Substantia nigra (tissue), 51 donors: ENCODE measurements at places on chromosomes 5 and 9.

- DNase-seq: no peak
Observed at GRCh38 chr5:651296-652022, 39.3 kb downstream of the CEP72 start.

- no peak for DNase-seq
Observed at GRCh38 chr9:116193636-116194035, 40.0 kb downstream of the PAPPA start.

DNA sequence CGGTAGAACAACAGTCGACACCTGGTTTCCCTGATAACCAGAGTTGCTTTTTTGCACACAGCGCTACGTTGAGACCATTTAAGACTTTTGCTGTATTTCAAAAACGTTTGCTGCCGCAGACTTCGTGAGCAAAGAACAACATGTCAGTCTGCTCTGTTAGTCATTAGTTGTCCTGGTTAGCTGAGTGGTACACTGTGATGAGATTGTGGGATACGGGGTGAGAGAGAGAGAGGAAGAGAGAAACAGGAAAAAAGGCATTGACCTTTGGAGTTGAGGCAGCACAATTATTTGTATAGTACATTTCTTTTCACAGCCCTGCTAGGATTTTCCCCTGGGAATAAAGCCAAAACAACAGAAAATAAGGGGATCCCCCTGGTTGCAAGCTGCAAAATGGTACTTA is 306.1 kb upstream of the WWC1 start:
- no peak for DNase-seq

- no peak for DNase-seq
Observed at GRCh38 chr5:91281401-91281800, 101.7 kb downstream of the ARRDC3 start.

GRCh38 chr5:135738564-135738875 is 95.9 kb upstream of the SLC25A48 start:
- DNase-seq: no peak

DNA sequence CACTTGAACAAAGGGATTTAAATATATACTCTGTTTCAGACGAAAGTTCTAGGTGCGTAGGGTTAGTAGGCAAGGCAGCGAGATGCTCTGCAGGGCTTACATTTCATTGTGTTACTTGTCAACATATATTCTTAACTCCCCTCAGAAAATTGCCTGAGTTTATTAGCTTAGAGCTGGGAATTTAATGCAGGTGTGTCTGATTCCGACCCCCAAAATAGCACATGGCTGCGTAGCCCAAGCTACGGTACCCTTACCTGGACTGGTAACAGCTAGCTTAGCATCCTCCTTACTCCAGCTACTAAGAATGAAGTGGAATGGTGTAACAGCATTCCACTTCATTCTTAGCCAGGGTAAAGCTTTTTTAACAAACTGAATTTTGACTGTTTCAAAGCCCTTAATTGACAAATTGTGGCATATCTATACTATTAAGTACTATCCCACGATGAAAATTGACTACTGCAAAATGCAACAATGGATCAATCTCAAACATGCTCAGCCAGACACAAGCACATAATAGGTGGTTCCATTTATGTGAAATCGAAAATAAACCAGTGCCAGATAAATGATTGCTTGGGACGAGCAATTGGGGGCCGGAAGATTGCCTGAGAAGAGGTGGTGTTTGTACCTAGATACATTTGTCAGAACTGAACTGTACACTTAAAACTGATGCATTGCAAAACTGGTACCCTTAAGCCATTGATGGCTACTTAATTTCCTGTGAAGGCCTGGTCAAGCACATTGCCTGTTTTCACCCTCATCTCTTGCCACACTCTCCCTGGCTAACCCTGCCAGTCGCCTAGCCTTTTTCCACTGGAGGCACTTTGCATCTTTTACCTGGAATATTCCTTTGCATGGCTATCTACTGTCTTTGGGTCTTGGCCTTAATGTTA is 3.0 kb upstream of the FGF18 start:
- DNase-seq: no peak

DNA sequence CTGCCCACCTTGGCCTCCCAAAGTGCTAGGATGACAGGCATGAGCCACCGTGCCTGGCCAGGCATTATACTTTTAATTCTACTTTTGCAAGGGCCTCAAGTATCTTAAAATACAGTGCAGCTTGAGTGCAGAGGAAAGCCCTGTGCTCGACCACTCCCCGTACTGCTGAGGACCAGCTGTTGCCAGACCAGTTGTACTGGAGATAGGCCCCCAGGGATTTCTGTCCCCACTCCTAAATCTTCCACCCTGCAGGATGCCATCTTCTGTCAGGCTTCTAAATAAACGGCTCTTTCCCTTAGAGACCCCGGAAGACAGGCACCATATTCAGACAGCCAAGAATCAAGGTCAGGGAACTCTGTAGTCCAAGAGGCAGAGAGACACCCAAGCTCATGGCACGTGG is 16.6 kb upstream of the PSMD5 start:
- no peak for DNase-seq

GRCh38 chr9:136754059-136754572 is 3.9 kb downstream of the LCN8 start:
- no peak for DNase-seq

GRCh38 chr5:173591056-173591514 is 25.4 kb downstream of the BOD1 start:
- DNase-seq: peak; percentile 13

GRCh38 chr9:106107716-106108115 is 413.4 kb downstream of the TMEM38B start:
- DNase-seq: no peak

GRCh38 chr9:36424289-36425055 is 24.4 kb upstream of the RNF38 start:
- DNase-seq: no peak

DNA sequence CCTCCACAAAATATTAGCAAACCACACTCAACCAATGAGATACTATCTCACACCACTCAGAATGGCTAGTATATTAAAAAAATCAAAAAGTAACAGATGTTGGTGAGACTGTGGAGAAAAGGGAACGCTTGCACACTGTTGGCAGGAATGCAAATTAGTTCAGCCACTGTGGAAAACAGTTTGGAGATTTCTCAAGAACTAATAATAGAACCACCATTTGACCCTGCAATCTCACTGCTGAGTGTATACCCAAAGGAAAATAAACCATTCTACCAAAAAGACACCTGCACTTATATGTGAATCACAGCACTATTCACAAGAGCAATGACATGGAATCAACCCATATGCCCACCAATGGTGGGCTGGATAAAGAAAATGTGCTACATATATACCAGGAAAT is 393.5 kb downstream of the PDE4D start:
- no peak for DNase-seq

DNA sequence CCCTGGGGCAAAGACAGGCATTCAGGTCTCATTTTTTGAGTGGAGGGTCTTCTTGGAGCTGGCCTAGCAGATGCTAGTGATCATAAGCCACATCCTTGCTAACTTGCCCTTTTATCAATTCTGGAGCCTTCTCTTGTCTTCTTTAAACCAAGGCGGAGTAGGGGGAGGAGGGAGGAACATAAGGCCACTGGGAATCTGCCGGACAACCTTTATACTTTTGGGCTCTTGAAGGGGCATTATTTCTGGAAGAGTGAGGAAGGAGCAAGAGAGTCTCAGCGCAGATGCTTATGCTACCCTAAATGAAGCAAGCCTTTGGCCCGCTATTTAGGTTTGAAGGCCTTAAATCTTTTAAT is 2.0 kb downstream of the TMEFF1 start:
- DNase-seq: peak; percentile 59

DNA sequence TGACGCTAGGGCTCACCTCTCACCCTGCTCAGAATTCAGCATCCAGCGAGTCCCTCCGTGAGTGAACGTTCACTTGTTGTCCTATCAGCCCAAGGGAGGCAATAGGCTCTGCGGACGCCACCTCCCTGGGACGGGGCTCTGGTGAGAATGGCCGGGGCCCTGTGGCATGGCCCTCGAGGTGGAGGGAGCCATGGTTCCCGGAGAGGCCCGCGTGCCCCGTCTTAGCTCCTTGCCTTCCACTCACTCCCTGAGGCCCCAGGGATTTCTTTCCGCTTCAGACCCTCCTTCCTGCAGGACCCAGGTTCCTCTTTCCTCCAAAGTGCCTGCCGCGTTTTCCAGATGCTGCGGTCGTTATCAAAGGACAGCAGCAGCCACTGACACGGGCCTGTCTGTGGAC is 21.5 kb downstream of the EXOC3 start:
- DNase-seq: no peak

DNA sequence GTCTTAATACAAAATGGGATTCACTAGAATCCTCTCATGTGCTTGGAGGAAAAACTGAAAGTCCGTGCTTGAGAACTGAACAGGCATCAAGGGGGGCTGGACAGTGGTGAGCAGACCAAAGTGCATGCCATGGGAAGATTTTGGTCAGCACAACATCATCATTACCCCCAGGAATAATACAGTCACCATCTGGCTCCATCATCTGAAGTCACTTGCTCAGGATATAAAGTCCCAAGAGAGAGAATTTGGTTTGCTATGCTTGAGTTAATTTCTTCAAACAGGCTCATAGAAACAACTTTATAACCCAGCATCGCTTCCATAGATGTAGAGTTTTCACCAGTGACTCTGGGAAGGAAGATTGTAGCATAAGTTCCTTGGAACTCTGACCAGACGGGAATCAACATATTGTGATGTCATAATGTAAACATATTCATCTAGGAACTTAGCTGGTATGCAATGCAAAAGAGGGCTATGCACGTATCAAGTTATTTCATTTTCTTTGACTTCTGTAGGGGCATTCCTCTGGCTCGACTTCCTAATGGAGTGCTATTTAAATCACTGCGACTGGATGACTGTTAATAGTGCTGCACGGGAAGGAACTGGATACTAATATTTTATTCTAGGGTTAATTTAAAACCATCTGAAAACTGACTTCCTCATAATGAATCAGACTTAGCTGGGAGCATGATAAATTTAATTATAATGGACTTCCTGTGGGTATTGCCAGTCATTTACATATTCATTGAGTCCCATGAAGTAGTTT is 145.2 kb downstream of the MTRR start:
- DNase-seq: no peak

GRCh38 chr5:38099205-38100168 is 158.9 kb upstream of the EGFLAM start:
- no peak for DNase-seq

DNA sequence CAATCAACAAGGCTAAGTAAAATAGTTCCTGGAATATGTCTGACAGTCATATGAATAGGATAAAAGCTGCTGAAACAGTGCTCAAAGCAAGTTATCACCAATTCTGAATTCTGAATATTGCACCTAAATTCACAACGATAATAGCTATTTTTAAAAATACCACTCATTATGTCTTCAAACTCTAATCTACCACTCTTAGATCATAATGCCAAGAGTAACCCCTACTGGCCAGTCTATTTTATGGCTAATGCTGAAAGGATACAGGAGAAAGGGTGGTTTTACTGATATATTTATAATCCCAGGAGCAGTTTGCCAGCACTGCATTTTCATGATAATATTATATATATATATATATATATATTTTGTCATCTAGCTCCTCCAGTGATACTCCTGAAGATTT is 232.8 kb downstream of the PDE4D start:
- DNase-seq: no peak

DNA sequence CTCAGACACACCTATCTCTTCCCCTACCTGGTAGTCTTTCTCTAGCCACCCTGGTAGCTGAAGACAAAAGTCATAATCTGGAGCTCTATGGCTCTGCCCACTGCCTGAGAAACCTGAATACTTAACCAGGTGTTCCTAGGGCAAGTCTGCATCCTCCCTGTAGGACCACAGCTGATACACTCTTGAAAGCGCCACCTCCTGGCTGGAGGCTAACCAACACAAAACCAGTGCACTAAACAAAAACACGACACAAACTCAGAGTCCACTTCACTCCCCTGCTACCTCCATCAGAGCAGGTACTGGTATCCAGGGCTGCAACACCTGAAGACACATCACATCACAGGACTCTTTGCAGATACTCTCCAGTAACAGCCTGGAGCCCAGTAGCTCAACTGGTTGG is 84.6 kb upstream of the ANXA1 start:
- DNase-seq: no peak

DNA sequence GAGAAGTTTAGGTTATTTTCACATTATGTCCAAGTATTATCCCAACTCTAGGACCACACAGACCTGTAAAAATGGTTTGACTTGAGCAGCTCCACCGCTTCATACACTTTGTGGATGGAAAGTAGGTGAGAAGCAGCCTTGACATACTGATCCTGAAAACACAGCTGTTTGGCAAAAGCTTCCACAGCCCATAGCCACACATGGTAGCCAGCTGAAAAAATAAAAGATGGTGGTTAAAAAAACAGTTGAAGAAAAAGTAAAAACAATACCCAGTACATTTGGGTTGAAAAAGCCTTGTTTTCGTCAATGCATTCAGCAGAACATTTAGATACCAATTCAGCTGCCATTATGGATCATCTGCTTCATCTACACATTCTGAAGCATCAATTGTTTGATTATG is 36.7 kb downstream of the GEMIN5 start:
- no peak for DNase-seq

DNA sequence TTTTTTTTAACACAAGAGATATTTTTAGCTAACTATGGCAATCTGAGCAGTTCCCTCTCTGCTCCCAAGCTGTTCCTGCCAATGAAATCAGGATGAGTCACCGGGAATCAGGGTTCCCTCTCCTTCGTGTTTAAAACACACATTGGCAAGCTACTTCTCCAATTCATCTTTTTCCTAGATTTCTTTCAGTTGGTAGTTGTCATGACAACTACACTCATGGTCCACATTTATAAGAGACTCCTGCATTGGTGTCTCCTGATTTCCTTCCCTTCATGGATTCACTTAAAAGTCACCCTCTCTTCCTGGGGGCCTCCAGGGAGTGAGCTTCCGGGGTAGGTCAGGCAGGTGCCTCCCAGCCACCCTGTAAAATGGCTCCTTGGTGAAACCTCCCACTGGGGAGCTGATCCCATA is 72.3 kb upstream of the NIPAL4 start:
- no peak for DNase-seq

DNA sequence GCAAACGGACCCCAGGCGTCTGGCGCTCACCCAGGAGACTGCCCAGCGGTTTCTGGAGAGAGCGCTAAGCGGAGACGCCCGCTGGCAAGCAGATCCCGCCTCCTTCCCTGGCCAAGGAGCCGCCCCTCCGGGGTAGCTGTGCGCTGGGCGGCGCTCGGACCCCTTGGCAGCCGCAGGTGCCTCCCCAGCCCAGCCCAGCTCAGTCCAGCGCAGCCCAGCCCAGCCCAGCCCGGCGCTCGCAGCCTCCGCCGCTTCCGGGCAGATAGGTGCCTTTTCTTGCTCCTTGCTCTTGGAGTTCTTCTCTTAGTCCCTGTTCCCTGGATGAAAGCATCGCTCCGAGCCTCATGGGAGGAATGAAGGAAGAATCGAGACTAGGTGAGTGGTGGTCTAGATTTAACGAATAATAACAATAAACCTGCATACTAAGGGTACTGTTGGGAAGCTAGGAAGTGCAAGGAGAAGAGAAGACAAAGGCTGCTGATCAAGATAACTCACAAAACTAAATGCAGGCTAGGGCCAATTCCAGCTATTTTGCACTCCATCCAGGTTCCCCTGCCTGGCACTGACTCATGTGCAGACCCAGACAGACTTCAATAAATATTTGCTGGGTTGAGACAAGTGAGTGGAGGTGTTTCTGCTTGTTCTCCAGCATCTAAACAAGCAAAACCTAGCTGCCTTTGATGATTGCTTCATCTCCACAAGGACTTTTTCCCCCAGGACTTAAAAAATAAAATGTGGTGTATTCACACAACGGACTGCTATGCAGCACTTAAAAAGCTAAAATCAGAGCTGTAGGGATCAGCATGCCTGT is at the start of gene STK32A:
TSS of gene STK32A (plus strand) at position 202 of the 811 bp plus-strand sequence. CDS start 4,609 bp downstream, outside the sequence.
- DNase-seq: peak; percentile 58
